ENCODE measurements at places on chromosomes 5 and 9.

- no peak for DNase-seq
Observed at GRCh38 chr9:24464319-24464951, 81.3 kb downstream of the IZUMO3 start.

DNA sequence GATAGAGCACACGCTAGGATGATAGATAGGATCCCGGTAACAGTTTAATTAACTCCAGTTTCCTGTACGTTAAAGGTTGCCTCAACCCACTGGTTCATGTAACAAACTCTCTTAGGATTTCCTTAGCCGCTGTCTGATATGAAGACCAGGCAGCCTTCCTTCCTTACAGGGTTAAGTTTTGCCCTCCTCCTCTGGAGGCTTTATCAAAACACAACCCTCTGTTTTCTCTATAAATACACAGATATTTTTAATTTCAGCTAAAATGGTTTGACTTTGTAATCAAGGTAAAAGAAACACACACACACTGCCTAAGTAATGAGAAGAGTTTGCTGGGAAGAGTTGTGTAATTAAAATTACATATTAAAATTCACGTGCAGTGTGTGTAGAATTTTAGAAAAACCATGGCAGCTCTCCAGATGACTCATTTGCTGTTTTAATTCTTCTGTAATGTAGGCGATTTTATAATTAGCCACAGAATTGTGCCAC, 369.8 kb downstream of the CSNK1G3 start:
- DNase-seq: no peak

DNA sequence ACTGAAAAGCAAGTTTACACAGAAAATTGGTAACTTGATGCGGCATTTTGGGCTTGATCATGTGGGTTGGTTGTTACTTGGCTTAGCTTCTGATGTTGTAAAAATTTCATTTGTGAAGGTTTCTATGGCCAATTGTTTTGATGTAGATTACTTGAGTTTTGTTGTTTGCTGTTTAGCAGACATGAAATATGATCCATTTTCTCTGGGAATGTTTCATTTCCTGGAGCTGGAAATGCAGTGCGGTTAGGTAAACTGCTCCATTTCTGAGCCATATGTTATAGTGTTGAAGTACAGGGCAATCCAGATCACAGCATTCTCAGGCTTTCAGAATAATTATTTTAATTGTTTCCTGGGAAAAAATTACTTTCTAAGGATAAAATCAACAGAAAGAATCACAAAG, 396.9 kb downstream of the ENC1 start:
- no peak for DNase-seq

DNA sequence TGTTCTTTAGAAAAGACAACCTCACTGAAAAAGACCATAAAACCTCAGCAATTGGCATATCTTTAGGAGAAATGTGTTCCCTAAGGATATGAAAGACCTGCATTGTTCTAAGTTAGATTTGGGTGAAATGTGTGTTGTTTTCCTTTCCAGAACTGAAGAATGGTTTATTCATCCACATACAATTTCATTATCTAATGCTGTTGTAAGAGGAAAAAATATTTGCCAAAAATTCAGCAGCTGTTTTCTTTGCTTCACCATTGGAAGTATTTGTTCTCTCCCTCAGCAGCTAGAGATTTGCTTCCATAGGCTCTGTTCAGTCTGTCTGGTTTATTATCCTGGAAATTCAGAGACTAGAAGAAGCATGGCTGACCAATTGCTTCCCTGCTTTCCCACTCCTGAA, 150.9 kb downstream of the ISOC1 start:
- DNase-seq: no peak

- DNase-seq: no peak
Observed at GRCh38 chr9:72733895-72734294, 212.5 kb downstream of the TMC1 start.

Data from NCI-H1092 treated with DMSO at 0.1 percent for 48 hours (cell line).